NB4 (cell line): ENCODE measurements at places on chromosomes 6 and 20.

GRCh38 chr20:49791165-49791564 lies 21.5 kb upstream of the SLC9A8 start:
- DNase-seq = no peak

DNA sequence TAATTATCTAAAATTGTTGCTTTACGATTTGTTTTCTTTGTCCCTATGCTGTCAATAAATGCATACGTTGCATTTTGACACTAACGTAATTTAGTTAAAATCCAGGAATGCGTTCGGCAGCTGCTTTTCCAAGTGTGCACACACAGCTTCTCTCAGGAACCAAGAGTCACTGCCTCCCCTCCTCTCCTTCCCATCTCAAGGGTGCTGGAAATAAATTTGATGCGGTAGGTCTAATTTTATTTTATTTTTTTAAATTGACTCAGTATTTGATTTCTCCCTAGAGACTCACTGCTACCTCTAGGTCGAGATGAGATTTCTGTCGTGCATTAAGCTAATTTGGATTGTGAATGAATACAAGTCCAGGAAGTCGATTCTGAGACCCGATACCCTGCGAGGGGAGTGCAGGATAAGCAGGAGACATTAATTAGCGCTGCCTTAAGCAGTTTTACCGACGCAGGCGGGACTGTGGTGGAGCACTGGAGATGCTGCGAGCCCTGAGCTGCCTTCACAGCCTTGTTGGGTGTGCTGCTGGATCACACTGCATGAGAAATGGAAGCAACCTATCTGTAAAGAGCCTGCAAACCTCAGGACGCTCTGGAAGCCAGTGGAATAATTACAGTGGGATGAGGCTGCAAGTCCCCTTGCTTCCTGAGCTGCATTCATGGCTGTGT lies 381.2 kb downstream of the C6orf118 start:
- no peak for DNase-seq

- DNase-seq = peak; percentile 39
These were observed 128.1 kb downstream of the OPRM1 start for GRCh38 chr6:154167126-154167525.

DNA sequence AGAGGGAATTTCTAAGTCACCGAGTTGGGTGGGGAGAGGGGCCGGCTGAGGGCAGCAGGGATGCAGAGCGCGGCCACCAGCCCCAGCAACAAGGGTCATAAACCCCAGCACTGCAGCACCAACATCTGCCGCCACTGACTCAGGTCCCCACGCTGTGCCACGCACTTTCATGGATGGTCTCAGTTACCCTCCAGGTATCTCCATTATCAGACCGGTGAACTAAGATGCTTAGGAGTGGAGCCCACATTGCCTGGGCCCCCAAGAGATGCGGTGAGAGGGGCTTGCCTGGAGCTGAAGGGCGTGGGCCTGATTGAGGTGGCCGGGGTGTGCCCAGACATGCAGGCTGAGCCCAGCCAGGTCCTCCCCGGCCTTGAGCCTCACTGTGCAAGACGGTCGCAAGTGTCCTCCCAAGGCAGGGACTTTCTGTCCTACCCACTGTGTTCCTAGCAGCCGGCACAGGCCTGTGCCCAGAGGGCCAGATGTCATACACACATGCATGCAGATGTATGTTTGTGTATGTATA lies 19.3 kb downstream of the RBM38 start:
- DNase-seq = no peak

DNA sequence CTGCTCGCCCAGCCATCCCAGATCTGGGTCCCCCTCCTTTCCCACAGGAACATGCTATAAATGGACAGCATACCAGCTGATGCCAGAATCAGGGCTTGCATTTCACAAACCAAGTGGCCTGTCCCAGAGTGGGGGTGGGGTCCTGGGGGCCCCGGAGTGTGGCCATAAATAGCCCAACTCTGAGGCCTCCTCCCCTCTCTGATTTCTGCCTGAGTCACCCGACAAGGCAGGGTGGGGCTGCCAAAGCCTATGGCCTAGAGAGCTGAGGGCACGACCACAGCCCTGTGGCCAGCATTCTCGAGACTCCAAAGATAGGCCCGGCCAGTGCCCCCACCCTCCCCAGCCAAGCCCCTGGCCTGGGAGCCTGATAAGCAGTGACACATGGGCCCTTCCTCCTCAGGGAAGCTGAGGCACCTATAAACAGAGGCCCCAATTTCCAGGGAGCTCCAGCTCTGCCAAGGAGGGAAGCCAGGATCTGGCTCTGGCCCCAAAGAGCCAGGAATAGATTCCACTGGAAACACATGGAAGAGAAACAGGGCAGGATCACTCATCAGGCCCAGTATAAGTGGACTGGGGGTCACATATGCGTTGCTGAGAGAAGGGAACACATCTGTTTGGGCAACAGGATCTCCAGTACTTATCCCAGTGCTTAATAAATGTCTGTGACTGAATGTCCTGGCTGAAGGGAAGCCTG lies 20.3 kb downstream of the SNTA1 start:
- DNase-seq = peak; percentile 34

- no peak for DNase-seq
These were observed 94.7 kb downstream of the YTHDF1 start for GRCh38 chr20:63121246-63121645.

DNA sequence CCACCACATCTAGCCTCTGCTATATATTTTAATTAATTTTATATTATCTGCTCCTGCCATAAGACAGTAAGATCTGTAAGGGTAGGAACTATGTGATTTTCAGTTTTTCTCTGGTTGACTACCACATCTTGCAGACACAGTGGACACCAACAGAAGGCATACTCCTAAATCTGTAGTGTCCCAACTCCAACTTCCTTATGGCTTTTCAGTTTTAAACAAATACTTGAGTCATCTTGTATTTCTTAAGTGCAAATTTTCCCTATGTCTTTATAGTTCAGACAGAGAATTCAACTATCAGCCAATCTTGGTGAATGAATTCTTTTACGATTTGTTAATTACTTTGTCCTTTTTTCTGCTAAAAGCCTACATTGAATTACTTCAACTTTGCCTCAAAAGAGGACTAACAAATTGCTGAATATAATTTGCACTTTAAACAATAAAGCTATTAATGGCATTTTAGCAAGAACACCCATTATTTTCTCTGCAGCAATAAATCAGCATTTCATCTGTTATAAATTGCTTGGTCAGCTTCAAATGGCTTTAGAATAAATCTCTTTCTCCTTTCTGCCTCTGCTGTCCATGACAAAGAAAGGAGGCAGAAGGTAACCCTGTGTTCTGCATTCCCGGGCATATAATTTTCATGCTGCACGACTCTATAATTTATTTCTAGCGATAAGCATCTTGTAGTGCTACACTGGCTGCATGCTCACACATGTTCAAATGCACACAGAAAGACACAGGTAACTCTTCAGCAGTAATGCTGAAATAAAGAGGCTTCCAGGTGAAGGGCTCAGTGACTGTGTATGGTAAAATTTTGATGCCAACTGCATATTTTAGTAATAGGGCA lies 144.8 kb downstream of the BACH2 start:
- no peak for DNase-seq

DNA sequence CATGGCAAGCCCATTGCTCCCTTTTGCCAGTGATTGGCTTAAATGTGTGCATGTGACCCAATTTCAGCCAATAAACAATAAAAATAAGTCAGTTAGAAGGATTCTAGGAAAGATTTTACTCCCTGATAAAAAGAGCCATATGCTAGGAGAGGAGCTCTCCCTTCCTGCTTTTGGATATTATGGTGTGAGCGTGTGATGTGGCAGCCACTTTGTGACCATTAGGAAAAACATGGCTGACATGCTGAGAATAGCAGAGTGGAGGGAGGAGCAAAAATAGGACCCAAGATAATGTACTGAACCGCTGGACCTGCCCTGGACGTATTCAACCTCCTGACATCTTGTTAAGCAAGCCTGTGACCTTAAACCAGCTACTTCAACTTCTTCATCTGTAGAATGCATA lies 160.6 kb upstream of the MLN start:
- no peak for DNase-seq

DNA sequence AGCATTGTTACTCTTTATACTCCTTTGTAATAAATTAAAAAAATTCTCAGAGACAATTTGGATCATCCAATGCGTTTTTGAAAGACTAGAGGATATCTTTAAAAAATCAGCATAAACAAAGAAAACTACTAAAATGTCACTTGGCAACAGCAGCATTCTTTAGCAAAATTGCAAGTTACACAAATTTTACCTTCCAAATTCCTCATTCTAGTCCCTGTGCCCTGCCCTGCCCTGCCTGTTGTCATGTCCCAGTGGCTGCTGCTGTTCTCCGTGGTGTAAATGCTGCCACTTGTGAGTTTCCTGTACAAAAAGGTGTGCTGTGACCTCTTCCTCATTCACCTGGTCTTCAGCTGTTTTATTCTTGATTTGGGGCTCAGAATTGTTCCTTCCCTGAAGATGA lies 83.2 kb downstream of the CDC5L start:
- DNase-seq = no peak

DNA sequence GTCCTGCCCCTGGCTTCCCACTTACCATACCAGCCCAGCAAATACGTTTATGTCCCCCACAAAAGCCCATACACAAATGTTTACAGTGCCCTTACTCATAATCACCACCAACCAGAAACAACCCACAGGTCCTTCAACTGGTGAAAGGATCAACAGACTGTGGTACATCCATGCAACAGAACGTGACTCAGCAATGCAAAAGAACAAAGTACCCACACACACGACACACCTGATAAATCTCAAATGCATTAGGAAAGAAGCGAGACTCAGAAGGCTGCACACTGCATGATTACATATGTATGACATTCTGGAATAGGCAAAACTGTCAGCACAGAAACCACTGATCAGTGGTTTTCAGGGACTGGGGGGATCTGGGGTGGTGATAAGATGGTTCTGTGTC lies 20.5 kb downstream of the NCR2 start:
- no peak for DNase-seq

DNA sequence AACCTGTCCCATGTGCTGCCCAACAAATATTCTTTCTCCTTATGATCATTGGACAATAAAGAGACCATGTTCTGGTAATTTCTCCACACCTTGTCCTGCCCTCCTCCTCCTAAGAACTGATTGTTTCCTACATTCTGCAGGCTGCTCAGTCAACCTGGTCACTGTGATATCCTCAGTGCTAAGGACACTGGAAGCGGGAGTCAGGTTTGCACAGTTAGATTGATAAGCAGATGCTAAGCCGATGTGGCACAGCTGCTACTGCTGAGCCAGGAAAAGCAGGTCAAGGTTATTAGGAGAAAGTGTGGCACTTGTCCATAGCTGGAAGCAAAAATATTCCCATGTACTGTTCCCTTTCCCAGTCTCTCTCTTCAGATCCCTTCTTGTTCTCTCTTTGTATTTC lies 154.8 kb downstream of the TFAP2B start:
- DNase-seq = no peak

DNA sequence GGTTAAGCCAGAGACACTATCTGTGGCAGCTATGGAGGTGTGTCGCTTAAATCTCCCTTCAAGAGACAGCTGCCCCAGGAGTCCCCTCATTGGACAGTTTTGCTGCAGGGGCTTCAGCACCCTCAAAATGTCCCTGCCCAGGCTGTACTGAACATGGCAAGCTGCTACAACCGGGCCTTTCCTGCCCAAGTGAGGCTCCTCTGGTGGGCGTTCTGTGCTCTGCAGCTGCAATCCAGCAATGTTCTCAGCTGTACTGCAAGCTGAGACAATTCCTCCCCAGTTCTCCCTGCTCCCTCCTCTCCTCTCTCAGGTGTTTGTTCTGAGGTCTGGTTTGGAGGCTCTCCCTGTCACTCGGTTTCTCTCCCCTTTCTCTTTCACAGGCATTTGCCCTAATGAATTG lies 190.8 kb upstream of the LAMP5 start:
- DNase-seq = no peak

GRCh38 chr6:159943101-159943632 lies 25.7 kb upstream of the IGF2R start:
- no peak for DNase-seq

DNA sequence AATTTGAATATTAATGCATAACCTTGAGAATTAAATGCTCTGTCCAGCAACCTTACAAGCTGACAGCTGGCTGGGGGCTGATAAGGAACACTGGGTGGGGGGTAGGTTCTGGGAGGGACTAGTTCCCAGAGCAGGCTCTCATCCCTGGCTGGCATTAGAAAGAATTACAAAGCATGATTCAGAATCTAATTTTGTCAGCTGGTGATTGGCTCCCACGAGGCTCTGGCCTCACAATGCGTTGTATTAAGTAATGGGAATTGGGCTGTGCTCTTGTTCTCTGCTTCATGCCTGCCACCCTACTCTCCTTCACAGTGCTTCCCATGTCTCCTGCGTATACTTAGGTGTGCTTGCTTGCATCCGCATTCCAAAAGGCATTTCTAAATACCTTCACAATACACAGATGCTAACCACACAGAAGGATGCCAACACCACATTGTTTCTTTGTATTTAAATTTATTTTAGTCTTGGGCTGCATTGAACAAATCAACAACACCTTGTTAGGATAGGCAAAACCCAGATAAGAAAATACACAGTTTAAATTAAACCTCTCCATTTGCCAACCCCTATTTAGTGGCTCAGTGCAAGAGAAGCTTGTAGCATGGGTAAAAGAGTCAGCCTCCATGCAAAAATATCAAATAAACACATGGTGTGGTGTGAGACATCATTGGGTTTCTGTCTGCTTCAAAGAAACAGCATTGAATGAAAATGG lies 434.5 kb upstream of the JAG1 start:
- no peak for DNase-seq

DNA sequence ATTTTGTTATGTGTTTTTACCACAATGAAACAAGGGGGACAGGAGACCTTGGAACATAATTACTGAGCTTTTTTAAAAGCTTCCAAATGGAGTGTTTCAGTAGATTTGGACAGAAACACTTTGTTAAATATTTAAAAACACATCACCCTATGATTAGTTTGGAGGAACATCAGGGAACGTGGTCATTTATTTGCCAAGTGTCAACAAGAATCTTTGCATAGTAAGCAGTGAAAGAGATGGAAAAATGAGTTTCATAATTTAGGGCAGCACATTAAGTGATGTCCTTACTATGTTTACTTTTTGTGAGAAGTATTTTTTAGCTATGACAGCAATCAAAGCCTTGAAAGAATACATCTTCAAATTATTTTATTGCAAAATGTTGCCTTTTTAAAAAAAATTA lies 82.6 kb downstream of the PROKR2 start:
- no peak for DNase-seq

DNA sequence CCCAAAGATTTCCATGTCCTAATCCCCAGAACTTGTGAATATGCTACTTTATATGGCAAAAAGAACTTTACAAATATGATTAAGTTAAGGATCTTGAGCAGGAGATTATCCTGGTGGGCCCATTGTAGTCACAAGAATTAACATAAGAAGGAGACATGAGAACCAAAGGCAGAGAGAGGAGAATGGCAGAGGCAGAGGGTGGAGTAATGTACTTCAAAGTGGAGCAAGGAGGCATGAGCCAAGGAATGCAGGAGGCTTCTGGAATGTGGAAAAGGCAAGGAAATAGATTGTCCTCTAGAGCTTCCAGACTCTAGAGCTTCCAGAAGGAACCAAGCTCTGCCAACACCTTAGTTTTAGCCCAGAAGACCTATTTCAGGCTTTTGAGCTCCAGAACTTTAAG lies 147.4 kb downstream of the MOXD1 start:
- DNase-seq = no peak

GRCh38 chr20:44884907-44885391 lies 556 bp upstream of the YWHAB start:
- no peak for DNase-seq
